Amniotic stem cell (primary cell): ENCODE measurements at places on chromosomes 2 and 18.
A peak's percentile ranks its signal among the peaks of the same experiment; 100 is the strongest.

DNA sequence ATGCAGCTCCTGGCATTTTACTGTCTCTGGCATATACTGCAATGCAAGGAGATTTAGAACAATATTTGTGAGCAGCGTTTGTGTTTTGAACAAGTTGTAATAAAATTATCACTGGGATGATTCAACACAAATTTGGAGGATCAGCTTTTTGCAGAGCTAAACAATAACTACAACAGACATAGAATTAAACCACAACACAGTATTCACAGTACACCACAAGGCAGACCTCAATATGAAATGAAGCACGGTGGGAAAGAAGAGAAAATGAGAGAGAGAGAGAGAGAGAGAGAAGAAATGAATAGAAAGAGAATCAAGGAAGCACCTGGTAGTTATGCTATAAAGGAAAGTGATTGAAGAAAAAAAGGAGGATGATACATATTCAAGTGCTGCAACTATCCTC is 39.4 kb downstream of the HOXD1 start:
- DNase-seq, result no peak

- DNase-seq, result no peak
These were observed 179.6 kb downstream of the MGAT5 start for GRCh38 chr2:134433469-134433868.

DNA sequence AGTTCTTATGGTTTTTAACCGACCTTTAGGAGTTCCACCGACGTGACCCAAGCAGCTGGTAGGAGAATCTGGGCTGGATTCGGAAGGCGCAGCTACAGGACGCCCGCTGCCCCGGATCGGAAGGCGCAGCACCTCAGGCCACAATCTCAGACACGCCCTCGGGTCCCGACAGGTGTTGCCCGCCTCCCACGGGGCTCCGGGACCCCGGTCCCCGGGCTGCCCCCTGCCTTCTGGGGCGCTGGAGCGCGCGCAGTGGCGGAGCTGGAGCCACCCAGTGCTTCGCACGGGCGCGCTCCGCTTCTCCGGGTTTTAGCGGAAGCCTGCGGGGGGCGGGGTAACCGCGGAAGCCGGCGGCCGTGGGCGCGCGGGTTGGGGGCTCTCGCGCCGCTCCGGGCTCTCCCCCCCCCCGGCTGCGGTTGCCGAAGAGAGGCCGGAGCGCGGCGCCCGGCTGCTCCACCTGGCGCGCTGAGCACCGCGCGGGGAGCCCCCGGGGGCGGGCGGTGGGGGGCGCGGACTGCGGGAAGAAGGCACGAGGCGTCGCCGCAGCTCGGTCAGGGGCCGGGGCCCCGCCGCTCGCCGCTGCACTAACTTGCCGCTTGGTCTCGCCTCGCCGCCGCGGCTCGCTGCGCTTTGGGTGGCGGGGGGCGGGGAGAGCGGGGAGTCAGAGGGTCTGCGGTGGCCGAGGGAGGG is 718.8 kb downstream of the DPP10 start:
- DNase-seq, result no peak

GRCh38 chr2:9139491-9140443 is 66.8 kb upstream of the ASAP2 start:
- DNase-seq, result peak; percentile 11

DNA sequence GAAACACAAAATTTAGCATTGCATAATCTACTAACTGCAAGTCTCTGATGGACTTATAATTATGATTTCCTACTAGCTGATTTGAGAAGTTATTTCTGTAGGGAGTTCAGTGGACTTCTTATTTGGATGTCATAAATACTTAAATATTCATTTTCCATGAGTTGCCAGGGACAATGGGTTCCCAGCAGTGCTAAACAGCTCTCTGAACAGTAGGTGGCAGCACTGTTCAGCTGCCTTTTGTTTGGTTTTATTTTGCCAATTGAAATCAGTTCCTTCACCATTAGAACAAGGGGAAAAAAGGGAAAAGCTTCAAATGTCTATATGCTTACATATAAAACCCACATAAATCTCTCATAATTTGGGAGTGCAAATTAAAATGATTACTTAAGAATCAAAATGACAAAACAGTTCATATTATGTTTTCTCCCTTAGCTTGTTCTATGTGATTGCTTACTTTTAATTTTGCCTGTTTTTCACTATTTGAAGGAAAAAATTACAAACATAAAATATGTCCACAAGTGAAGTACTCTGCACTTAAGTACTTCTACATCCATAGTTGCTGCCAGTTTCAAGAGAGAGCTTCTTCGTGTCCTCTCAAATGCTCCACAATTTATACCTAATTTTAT is 898.9 kb downstream of the CPS1 start:
- DNase-seq, result peak; percentile 4

DNA sequence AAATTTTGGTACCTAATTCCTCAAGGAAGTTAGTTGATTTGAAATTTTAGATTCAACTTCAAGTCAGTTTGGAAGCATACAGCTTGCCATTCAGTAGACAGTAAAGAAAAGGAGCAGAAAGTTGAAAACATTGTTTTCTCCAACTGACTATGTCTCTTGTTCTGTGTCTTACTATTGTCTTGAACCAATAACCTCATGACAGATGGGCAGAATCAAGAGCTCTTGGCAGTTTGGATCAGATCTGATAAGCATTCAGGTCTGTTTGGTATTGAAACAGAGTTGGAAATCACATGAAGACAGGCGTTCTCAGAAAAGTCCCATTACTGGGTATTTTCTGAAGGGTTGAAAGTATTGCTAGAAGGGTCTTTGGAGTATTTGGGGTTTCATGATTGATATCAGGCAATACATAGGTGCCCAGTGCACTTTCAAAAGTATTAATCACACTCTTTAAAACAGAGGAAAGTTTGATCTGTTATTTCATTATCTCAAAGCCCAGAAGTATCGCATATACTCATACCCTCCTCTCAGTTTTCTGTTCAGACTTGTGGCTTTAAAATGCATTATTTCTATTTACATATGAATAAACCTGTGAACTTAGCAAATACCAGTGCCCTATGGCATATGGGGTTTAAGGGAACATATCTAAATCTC is 428.4 kb upstream of the ZEB2 start:
- DNase-seq, result no peak

GRCh38 chr18:10659000-10659399 is 133.2 kb downstream of the NAPG start:
- DNase-seq, result no peak

DNA sequence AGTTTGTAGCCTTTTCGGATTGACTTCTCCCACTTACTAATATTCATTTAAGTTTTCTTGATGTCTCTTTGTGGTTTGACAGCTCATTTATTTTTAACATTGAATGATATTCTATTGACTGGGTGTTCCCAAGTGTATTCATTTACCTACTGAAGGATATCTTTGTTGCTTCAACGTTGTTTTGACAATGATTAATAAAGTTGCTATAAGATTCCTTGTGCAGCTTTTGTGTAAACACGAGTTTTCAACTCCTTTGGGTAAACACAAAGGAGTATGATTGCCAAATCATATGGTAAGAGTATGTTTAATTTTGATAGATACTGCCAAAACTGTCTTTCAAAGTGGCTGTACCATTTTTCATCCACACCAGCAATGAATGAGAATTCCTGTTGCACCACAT is 1200.9 kb downstream of the DSC3 start:
- DNase-seq, result no peak

DNA sequence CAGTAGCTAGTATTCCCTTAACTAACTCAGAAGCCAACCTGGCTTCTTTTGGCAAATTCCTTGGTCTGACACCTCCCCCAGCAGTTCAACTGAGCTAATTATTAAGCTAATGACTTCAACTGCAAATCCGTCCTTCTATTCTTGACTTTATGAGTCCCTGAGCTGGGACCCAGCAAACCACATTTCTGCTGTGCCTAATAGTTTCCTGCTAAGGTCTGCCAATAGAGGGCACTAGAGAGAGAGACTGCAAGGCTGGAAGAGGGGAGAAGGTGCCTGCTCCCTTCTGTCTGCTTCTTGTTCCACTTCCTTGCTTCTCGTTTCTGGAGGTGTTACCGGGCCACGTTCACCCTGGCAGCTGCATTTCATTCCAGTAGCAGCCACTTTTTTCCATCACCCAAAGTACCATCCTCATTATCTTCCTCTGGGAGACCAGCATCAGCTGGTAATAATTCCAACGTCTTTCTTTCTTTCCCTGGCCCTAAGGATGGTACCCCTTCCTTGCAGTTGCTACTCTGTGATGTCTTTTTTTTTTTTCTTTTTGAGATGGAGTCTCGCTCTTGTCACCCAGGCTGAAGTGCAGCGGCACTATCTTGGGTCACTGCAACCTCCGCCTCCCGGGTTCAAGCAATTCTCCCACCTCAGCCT is 352.0 kb downstream of the TNS1 start:
- DNase-seq, result peak; percentile 22

- DNase-seq, result no peak
These were observed 366.4 kb upstream of the CDH20 start for GRCh38 chr18:60966876-60967275.

DNA sequence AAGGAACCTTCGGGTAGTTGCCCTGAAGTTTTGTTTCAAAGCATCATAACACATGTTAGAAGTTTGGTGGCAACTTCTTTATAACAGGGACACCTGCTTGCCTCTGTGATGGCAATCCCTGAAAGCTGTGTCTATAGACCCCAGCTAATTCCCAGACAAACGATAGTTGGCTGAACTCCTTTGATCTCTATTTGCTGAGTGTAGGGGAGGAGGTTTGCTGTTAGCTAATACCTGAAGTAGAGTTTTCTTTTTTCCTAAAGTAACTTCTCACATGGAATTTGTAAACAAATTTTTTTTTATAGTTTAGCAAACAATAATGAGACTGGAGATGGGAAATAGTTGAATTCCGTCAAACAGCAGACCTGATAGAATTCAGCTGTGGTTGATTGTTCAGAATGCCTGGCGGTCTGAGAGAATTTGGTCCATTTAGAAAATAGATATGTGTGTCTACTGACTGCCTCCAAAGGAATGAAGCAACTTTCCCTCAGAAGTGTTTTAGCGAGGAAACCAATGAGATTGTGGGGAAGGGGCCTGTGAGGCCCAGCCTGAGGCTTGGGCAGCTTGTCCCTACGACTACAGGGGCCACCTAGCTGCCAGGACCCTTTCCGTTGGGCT is 123.5 kb upstream of the EPAS1 start:
- no peak for DNase-seq
